ENCODE measurements at places on chromosomes 11 and 22.

GRCh38 chr22:23824476-23825245, 14.1 kb downstream of the DERL3 start:
- no peak for DNase-seq

DNA sequence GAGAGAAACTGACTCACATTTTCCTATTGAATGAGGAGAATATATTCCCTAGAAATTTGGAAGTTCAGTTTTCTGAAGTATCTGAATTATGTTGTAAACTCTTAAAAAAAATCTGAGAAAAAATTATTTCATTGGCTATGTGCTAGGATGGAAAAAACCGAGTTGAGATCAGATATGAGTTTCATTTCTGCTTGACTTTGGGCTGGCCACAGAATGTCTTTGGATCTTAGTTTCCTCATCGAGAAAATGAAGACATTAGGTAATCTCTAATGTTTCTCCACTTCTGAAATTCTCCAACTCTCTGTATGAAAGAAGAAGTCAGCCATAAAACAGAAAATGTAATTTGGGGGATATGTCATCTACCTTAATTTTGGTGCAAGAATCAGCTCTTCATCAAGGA, 28.8 kb downstream of the SLN start:
- no peak for DNase-seq

- no peak for DNase-seq
These were observed 4.6 kb upstream of the KCNQ1OT1 start for GRCh38 chr11:2704356-2704755.

DNA sequence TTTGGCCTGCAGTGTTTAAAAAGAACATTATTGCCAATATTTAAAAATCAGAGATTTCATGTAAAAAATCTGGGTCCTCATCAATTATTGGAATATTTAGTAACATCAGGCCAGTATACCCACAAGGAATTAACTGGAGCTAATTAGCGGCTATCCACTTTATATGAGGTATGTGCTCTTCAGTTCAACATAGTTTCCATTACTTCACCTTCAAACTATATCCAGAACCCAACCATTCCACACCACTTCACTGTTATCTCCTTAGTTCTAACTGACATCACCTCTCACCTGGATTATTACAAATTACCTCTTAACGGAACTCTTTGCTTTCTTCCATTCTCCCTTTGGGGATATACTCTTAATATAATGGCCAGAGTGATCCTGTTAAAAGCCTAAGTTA, 64.7 kb downstream of the DENND5A start:
- no peak for DNase-seq

- no peak for DNase-seq
These were observed 137.6 kb downstream of the MAML2 start for GRCh38 chr11:96205460-96205809.

DNA sequence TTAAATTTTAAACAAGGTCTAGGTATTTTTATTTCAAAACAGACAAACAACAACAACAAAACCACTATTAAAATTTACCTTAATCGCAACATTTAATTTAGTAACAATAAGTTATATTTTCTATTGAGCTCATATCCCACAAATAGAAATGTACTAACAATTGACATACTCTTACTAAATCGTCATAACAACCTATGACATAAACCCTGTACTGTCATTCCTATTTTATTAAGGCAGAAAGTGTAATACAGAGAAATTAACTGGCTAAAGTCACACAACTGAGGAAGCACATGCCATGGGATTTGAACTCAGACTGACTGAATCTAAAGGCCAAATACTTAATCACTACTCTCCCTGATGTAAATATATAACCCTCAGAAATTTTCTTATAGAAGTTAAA, 3.0 kb downstream of the KIF18A start:
- DNase-seq, result no peak

DNA sequence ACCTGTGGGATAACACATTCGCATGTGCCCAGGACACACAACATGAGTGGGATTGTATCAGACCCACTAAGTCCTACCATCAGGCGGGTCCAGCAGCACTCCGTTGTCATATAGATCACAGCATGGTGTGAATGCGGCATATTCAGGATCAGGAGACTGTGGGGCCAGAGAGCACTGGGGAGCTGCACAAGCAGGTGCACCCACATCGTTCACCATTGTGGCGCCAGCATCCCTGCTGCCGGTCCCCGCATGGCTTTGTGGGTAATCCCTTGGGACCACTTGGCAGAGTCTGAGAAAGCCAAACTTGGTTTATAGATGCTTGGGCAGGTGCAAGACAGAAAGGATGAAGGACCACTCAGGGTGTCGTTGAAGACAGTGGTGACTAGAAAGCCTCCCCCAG, 201.6 kb upstream of the B3GAT1 start:
- DNase-seq, result no peak

All from substantia nigra (tissue), 51 donors.